ENCODE measurements at places on chromosomes 5 and 9.
A peak's percentile ranks its signal among the peaks of the same experiment; 100 is the strongest.

DNA sequence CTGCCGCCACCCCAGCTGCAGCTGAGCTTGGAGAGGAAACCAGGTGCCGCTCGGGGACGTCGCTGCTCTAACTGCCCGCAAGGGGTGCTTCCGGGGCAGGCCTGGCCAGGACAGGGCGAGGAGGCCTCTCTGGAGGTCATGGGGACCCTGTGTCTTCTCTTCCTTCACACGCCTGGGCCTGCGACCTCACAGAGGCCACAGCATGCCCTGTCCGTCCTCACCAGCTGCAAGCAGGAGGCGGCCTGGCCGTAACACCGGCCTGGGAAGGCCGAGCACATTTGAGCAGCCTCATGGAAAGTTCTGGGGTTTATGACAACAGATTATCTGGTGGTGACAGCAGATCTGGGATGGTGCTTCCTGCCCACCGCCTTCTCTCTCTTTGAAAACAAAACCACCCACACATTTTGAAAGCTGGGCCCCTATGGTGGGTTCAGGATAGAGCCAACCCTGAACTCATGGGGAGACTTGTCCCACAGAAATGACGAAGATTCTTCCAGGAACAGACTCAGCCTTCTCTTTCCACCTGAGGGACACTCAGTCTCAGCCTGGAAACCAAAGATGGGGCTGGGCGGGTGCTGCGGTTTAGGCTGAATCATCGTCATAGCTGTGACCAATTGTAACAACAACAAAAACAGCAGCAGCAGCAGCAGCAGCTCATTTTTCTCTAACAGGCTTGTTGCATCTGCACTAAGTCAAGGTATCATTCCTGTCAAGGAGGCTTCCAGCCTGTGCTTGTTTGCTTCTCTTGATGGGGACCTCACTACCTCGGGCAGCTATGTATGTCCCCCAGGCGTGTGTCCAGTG, 99.6 kb upstream of the RAPGEF1 start:
- DNase-seq, result no peak

- DNase-seq, result peak; percentile 67
These were observed 1.2 kb upstream of the INSL6 start for GRCh38 chr9:5186416-5187169.

GRCh38 chr5:9864791-9865190, 234.6 kb upstream of the TAS2R1 start:
- DNase-seq, result no peak

GRCh38 chr5:133696782-133697507, 84.6 kb upstream of the FSTL4 start:
- DNase-seq, result no peak

DNA sequence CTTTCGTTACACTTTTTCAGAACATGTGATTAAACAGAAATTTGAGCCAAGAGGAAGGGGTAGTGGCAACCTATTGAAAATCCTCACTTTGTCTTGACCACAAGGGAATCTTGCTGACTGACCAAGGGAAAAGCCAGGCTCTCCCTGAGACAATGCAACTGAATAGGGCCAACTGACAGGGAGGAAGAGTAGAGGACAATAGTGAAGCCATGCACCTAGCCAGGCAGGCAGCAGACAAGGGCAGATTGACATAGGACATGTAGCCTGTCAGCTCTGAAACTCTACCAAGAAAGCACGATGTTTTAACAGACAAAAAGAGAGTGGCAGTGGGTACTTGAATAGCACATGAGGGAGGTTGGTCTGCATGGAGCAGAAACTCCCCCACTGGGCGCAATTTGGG, 8.5 kb upstream of the TGFBR1 start:
- no peak for DNase-seq

GRCh38 chr9:97892421-97892820, 29.9 kb downstream of the TRMO start:
- no peak for DNase-seq

GRCh38 chr5:64040490-64040889, 78.2 kb upstream of the HTR1A start:
- DNase-seq, result no peak

DNA sequence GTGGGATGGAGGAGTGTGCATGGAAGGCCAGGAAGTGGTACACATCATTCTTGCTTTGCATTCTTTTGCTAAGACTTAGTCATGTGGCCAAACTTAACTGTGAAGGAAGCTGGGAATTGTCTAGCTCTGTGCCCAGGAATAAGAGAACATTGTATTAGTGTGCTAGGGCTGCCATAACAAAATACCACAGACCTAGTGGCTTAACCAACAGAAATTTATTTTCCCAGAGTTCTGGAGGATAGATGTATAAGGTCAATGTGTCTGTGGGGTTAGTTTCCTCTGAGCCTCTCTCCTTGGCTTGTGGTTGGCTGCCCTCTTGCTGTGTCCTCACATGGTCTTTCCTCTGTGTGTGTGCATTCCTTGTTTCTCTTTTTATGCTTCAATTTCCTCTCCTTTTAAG, 32.4 kb downstream of the NNT start:
- no peak for DNase-seq

- DNase-seq, result no peak
These were observed 857.1 kb downstream of the TAF11L14 start for GRCh38 chr5:18491349-18491748.

DNA sequence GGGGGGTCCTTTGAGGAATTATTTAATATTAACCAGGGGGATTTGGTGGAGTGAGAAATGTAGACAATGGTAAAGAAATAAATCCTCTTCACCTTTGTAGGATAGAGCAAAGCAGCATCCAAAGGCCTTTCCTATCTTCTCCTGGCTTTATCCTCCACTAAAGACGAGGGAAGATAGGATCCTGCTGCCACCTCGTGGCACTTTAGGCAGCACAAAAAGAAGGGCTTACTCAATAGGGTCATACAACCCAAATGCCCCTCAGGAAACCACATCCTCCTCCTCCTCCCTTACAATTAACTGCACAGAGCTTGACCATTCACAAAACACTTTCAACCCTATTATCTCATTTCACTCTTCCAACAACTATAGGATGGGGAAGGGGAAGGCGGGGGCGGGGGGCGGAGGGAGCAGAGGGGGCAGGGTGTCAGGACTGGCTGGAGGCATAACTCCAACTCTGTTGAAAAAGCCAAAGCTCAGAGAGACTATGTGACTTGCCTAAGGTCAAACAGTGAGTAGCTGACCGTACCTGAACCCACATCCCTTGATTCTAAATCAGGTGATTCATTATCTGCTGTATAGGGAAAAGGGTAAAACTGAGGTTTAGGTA, 45.4 kb upstream of the MYOT start:
- peak; percentile 27 for DNase-seq

DNA sequence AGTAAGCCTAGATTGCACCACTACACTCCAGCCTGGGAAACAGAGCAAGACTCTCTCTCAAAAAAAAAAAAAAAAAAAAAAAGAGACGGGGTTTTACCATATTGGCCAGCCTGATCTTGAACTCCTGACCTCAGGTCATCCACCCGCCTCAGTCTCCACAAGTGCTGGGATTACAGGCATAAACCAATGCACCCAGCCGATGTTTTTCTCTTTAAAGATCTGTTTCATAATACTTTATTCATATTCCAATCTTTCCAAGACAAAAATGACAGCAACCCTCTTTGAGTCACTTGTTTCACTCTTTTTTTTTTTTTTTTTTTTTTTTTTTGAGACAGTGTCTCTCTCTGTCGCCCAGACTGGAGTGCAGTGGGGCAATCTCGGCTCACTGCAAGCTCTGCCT, 13.6 kb upstream of the LMNB1 start:
- no peak for DNase-seq

GRCh38 chr9:137670391-137671195, 51.8 kb downstream of the EHMT1 start:
- no peak for DNase-seq

- no peak for DNase-seq
These were observed 115.7 kb upstream of the SMC2 start for GRCh38 chr9:103978396-103978795.

GRCh38 chr5:122493091-122494021, 181.3 kb downstream of the SNCAIP start:
- DNase-seq, result peak; percentile 25

- DNase-seq, result no peak
These were observed 207.0 kb upstream of the ZNF462 start for GRCh38 chr9:106655966-106656365.

DNA sequence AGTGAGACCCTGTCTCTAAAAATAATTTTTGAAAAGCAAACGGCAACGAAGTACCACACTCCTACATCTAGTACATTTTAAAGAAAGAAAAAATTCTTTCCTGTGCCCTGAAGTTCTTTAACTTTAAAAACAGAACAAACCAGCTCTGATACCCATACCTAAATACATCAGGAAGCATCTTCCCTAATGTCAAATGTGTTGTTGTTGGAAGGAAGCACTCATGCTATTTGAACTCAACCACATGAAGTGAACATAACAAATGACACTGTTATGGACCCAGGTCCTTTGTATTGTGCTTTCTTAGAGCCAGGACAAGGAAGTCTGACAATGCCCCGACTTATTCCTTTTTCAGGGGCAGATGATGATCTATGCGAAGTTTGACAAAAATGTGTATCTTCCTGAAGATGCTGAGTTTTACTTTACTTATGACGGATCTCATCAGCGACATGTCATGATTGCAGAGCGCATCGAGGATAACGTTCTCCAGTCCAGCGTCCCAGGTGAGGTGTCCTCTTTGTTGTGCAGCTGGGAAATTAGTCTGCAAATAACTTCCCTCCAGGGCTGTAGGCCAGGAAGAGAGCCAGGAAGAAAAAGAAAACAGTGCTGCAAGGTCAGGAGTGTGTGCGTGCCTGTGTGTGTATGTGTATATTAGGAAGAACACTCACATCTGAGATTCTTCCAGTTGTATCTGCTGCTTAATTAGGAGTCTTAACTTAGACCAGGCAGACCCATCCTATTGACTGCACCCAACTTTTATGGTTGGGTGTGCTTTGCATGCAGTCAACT, 123.7 kb downstream of the ARHGEF28 start:
- no peak for DNase-seq

- no peak for DNase-seq
These were observed 63.3 kb upstream of the GAS1 start for GRCh38 chr9:87010626-87011025.

- no peak for DNase-seq
These were observed at the start of gene OSMR for GRCh38 chr5:38845526-38846378. Gene OSMR (plus strand): TSS chr5:38846012. CDS start chr5:38869045, 23,033 bp downstream.

GRCh38 chr9:20269620-20270019, 352.7 kb downstream of the MLLT3 start:
- DNase-seq, result no peak

DNA sequence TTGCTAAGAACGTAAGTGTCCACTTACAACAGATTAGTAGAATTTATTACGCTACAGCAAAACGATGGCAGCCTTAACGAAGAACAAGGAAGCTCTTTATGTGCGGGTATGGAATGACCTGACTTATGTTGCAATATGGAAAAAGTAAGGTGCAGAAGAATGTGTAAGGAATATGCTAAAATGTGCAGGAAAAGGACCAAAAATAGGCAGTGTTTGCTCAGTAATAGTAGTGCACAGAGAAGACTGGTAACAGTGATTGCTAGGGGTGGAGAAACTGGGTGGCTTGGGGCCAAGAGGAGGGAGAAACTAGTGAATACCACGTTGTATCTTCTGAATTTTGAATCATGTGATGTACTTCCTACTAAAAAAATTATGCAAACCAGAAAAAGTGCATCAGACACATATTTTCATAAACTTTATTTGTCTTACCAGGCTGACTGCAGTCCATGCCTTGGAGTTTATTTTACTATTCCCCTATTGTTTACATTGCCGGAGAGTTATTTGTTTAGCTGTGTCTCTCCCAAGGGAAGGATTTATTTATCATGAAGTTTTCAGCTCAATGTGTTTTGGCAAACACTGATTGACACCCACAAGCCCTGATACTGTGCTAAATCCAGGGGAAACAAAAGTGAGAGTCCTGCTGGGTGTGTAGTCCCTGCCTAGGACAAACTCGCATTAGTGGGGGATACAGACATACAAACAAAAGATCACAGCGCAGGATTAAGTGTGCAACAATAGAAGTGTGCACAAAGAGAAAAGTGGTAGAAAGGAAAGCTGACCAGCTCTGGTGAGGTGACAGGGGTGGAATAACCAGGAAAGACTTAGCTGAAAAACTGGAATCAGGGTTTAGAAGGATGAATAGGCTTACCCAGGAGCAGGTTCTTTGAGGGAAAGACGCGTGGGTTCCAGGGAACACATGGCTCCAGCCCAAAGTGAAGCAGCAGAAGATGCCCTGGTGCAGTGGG, 34.0 kb upstream of the ZNF484 start:
- DNase-seq, result no peak

DNA sequence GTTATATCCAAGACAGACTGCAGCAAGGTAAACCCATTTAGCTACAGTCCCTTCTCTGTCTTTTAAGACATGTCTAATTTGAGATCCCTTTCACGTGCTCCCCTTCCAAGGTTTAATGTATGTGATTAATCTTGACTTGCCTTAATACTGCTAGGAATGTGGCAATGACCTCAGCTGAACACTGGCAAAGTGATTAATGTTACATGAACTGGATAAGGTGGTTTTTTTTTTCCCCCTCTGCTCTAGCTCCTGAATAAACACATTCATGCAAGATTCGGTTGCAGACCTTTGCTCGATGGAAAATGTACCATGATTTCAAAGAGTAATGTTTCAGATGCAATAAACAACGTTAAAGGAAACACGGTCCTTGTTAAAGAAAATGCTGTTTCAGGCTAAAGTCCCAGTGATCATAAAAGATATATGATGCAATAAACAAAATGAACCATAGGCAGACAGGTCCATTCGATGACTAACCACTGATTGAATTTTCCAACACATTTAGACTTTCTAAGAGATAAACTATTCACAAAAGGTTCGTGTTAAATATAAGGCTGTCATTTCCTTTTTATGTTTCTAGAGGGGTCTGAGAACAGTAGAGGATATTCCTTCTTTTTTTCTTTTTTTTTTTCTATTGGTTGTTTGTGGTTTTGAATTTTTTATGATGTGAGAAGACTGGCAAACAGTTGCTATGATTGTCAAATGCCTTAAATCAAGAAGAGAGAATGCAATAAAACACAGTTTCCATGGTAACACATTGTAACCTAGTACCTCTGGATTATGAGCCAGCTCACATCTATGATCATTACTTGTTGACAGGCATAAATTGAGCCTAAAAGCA, 44.7 kb upstream of the ZNF608 start:
- peak; percentile 31 for DNase-seq

GRCh38 chr9:26210338-26210851, 532.2 kb upstream of the TUSC1 start:
- DNase-seq, result no peak

DNA sequence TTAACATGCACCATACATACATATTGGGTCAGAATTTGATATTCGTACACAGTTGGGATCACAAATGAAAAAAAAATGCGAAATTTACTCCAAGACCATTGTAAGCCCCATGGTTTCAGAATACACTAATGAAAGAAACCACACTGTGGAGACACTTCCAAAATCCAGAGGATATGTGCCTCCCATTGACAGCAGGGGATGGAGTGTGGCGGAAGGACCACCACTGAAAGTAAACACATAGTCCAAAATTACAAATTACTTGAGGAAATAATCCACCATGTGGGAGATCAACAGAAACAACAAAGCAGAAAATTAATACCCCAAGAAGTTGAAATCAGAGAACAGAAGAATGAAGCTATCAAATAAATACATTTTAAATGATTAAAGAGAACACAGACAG, 291.6 kb upstream of the PAPPA start:
- no peak for DNase-seq

DNA sequence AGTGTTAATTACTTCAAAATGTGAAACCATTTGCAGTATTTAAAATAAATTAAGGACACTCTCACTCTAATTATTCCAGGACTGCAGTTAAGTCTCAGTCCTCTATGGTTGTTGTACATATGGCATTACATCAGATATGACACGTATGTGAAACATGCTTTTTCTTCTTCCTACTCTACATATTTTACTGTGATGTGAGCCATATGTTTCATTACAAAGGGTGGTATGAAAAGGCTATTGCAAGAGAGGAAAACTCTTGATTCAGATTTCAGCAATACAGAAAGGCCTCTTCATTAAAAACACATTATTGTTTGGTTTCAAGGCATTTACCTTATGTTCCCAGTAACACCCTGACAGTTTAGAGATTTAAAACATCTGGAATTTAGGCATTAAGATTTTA, 964.5 kb upstream of the DMAC1 start:
- DNase-seq, result no peak

All from NCI-H1694 treated with DMSO at 0.1 percent for 48 hours (cell line).